ENCODE measurements at places on chromosomes 5 and 9. TPM values are rescaled to one million over a fixed set of nuclear protein-coding genes. Genes with fewer than 3 reads are reported as not detected.

The LCN9 gene
- not detected for polyA plus RNA-seq

The ENG gene
- 1.8 TPM for polyA plus RNA-seq

The LRRC19 gene
- polyA plus RNA-seq: not detected

The SH3GL2 gene
- not detected for polyA plus RNA-seq

The GNA14 gene
- polyA plus RNA-seq: not detected

The PPP1R2B gene
- polyA plus RNA-seq: not detected

The GARIN3 gene
- not detected for polyA plus RNA-seq

The OTP gene
- polyA plus RNA-seq: not detected
